ENCODE measurements at places on chromosomes 12 and 14.
A peak's percentile ranks its signal among the peaks of the same experiment; 100 is the strongest.

DNA sequence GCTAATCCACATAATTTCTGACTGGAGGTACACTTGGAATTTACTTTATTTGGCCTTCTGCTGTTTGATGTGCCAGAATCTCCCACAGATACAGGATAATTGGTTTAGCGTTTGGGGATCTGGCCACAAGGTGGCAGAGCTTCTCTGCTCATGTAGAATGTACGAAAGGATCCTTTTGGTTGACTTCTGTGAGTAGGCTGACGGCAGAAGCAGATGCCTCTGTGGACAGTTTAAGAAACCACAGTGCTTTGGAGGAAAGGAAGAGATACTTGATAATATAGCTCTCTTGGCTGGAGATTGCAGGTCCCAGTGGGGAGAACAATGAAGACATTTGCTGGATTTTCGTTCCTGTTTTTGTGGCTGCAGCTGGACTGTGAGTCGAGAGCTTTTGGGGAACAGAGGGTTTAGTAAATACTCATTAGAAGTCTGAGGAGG is 75.3 kb upstream of the OR4E1 start:
- DNase-seq, result peak; percentile 77

DNA sequence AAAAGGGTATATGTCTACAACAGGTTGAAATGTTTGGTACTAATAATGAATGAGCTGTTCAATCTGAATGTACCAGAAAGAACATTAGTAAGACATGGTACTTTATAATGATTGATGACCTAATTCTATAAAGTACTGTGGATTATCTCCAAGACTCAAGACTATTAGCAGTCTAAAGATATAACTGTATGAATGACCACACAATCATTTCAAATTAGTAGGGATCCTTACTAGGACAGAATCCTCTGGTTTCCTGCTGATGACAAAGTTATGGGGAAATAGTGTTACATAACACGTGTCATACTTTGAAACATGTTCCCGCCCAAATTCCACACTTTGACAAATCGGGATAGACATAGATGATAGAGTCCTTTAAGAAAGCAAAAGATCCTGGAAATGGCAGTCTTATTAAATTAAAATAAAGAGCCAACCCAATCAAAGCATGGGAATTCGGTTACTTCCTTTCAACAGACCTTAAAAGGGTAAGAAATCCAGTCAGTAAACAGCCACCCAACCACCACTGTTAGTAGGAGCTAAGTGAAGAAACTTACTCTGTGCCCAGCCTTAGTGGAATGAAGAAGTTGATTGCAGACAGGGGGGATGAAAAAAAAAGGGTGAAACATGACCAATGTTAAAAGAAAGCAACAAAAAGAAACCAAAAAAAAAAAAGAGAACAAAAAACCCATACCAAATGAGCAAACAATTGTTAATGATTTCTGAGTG is 2.8 kb downstream of the VPS29 start:
- peak; percentile 44 for DNase-seq

- peak; percentile 86 for DNase-seq
Observed at GRCh38 chr14:60753264-60754119, 18.9 kb downstream of the MNAT1 start.

- DNase-seq, result no peak
Observed at GRCh38 chr14:72739446-72740405, 154.2 kb downstream of the DPF3 start.

DNA sequence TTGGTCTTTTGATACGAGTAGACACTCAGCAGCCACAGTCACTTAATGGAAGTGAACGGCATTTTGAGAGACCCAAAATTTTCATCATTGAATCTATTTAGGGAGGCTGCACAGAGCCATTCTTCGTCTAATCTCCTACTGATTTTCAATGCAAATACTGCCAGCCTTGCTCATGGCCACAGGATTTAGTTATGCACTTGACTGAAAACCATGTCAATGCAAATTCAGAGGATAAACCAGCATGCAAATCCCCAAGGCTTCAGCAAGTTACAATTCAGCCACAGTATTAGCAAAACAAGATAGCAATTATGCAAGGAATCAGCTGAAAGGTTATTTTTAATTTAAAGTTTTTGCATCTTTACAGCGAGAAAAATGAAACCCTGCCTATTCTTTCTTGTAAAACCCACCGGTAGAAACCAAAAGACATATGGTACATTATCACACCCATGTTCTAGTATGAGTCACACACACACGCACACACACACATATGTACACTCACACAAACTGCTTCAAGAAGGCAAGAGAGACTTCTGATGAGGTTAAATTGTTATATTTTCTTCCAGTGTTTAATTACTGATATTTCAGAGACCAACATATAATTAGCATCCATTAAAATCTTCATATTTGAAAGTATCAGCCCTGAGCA is 985.3 kb upstream of the FLRT2 start:
- no peak for DNase-seq

DNA sequence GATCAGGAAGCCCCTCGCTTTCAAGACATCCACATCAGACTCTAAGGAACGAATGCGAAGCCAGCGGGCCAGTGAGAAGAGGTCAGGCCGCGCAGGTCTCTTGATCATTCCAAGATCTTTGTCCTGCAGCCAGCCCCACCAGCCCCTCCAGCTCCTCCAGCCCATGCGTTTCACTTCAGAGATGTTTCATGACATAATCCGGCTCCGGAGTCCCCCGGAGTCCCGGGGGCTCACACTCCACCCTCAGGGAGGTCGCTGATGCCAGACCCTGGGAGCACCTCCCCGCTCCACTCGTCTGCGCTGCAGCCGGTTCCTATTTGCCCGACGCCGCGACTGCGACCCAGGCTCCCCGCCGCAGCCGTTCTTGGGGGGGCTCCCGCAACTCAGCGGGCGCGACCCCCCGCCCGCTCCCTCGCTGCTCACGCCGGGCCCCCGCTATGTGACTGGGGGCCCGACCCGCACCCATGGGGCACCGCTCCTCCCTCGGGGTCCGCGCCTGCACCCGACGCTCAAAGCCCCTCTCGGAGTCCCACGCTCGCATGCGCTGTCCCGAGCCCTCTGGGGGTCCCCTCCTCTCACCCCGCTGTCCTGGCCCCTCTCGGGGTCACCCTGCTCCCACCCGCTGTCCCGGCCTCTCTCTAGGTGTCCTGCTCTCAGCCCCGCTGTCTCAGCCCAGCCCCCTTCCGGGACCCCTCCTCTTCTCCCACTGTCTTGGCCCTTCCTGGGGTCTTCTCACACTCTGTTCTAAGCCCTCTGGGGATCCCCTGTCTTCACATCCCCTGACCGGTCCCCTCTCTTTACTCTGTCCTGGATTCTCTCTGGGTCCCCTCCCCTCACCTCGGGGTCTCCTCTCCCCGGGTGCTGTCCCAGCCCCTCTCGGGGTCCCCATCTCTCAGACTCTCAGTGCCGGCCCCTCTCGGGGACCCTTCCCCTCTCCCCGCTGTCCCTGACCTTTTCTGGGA is 1.1 kb downstream of the TAOK3 start:
- peak; percentile 59 for DNase-seq

DNA sequence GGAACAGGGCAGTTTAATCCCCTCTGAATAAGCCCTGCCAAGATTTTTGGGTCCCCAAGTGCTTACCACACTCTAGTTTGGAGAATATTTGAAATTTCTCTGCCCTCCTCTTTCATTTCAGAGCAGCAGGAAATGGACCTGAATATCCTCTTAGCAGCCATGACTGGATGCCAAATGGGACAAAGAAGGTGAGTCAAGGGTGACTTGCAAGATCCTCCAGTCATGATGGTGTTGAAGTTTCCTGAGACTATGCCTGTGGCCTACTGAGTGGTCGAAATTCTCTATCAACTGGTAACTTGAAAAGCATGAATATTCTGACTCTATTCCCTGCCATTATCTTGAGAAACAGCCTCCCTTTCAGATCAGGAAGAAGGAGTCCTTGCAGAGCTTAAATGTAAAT is 1674.7 kb upstream of the SEL1L start:
- no peak for DNase-seq

- peak; percentile 52 for DNase-seq
Observed at GRCh38 chr12:70317781-70318180, 48.3 kb upstream of the KCNMB4 start.

DNA sequence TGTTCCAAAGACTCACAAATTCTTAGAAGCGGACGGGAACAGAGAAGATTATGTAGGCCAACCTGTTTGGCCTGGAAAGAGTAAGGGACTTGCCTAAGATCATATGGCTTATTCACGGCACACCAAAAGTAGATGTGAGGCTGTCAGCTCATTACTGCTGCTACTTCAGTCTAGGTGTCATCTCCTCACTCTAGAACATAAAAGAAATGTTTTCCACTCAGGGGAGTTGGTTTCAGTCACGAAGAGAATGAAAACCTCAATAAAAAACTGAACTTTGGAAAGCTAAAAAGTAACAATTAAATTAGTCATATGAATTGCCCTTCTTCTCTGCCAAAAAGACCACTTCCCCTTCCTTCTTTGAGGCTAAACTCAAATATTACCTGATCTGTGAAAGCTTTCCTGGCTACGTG is 658 bp upstream of the CEP128 start:
- peak; percentile 37 for DNase-seq

DNA sequence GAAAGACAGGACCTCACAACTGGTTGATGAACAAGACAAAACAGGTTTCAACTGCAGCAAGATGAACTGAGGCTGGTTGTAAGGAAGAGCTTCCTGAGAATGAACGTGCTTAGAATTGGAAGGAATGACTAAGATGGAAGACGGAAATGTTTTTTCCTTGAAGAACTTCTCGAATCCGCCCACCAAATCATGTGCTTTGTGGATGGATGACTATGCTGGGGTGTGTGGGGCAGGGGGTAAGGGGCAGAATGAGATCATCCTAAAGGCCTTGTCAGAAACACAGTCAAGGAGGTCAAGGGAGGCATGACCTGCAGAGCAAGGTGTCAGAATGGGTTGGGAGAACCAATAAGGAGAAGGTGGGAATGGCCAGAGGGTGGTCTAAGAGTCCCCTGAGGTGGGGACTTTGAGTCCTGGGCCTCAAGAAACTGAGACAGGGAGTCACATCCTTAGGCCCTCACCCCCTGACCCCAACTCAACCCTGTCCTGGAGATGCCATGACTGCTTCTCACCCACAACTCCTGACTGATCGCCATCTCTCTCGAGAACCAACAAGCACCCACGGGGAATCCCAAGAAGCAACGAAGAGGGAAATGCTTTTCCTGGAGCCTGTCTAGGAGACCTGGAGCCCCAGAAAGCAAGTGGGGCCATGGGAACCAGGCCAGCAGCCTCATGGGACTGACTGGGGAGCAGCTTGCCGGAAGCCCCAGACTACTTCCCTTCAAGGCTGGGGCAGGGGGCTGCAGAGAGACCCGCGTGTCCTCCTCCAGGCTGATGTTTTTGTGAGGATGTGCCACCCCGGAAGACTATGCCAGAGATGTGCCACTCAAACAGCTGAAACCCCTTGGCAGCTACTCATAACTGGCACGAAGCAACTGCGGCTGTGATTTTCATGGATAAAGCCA is 84.0 kb downstream of the ACTN1 start:
- no peak for DNase-seq

DNA sequence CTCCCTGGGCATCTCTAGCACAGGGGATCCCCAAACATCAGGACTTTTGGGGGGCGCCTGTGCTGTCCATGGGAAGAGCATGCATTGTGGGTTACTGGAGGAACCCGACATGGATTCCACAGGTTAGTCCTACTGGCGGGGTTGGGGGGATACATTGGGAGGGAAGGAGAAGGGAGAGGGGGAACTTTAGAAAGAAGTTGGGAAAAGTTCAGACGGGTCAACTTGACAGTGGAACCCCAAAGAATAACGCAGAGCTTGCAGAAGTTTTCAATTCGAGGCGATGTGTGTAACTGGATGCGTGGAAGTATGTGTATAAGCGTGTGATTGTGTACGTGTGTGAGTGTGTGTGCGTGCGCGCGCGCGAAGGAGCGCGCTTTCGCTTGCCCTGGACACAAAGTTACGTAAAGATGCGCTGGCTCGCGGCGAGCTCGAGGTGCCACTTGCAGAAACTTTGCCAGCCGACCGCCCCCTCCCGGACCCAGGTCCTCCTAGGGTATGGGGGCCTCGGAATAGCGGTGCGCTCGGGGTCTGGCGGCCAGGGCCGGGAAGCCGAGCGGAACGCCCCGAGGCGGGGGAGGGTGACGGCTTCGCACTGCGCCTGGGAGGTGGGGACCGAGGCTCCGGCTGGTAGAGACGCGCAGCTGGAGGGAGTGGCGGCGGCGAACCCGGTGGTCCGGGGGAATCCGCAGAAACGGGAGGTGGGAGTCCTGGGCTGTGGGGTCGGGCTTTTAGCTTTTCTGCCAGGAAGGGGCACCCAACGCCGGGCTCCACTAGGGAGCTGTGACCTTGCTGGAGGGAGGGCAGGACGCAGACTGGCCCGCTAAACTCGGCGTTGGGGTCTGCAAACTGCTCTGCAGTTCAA is 669 bp downstream of the RFX4 start:
- no peak for DNase-seq

DNA sequence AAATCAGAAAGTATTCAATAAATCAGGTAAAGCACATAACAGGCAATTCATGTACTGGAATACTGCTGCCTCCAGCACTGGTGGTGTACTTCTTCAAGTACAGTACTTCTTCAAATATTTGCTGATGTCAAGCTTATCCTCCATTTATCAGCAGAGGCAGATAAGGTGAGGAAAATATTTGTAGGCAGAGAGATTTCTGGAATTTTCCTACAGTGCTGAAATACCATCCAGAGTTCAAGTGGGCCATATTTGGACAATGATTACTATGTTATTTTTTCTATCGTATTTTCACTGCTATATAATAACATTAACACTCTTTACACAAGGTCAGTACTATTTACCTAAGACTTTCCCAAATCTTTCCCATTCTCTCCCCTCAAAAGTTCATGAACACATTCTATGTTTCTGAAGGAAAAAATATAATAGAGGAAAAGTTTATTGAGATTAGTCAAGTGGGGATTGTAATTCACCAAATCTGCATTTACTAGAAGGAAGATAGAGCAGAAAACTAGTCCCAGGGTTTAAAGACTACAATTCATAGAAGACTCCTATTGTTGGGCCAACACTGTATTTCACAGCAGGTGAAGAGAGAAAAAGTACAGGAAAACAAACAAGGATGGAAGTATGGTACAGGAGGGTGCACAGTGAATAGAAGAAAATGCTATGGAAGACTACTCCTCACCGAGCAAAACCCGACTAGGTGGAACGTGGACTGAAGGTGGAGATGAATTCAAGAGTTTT is 141.1 kb downstream of the PAWR start:
- DNase-seq, result no peak

DNA sequence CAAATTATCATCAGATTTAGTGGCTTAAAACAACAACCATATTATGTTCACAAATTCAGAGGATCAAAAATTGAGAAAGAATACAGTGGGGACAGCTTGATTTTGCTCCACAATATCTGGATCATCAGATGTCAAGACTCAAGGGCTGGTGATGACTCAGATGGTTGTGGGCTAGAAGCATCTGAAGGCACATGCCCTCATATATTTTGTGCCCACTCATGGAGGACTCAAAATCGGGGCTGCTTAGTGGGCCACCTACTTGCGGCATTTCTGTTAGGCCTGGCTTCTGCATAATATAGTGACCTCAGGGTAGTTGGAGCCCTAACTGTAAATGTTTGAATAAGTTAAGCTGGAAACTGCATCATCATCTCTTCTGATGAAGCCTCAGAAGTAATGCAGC is 584.5 kb downstream of the SLC16A7 start:
- DNase-seq, result no peak

GRCh38 chr12:46227616-46228015 is 41.2 kb downstream of the SLC38A1 start:
- peak; percentile 8 for DNase-seq

Data from hematopoietic multipotent progenitor cell treated with erythropoietin and hydrocortisone succinate and interleukin-3 and kit ligand, for 6 days (in vitro differentiated cells).